ENCODE measurements at places on chromosomes 3 and 15.

DNA sequence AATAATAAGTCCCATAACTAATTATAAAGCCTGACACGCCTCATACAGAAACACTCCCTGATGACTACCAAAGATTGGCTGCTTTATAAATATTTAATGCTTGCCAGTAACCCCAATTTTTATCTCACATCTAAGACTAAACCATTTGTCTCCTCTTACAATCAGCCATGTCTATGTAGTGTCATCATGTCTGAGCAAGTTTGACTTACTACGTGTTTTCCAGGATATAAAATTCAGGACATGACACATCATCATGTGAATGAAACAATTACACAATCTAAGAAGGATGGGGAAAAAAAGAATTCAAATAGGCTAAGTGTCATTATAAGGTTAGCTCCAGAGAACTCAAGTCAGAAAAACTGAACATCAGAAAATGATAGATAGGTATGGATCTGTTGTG, 208.7 kb downstream of the MECOM start:
- no peak for DNase-seq

- DNase-seq: no peak
Measured at GRCh38 chr3:14297784-14298236, 104.6 kb upstream of the SLC6A6 start.

GRCh38 chr3:152317956-152318355, 49.2 kb downstream of the MBNL1 start:
- DNase-seq: no peak

DNA sequence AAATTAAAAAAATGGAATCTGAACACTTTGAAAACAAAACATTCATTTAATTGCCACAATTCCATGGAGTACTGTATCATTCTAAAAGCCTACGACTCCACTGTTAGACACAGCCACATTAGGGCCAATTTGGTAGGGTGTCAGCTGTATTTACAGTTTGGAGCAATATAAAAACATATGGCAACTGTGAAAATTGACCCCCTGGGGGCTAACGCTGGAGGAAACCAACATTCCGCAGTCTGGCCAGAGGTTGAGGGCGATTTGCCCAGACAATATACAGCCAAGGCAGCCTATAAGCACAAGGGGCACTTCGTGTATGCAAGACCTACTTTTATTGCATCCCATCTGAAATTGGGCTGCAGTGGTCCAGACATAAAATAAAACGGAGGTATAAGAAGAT, 476.5 kb upstream of the WNT5A start:
- DNase-seq: no peak

GRCh38 chr3:54515441-54516213, 393.3 kb downstream of the CACNA2D3 start:
- no peak for DNase-seq

DNA sequence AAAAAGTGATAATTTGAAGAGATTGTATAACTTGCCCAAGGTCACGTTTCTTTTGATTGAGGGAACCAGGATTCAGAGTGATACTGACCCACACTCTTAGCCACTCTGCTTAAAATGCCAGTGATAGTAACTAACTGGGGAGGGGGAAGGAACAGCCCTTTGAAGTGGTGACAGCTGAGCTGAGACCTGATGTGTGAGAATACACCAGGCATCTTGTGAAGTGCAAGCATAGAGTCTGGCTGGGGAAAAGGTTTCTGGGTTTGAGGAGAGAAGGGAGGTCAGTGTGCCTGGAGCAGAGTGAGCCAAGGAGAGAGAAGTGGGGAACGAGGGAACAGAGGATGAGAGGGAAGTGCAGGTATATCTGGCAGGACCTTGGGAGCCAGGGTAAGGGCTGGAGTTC, 35.4 kb upstream of the SCAANT1 start:
- no peak for DNase-seq

DNA sequence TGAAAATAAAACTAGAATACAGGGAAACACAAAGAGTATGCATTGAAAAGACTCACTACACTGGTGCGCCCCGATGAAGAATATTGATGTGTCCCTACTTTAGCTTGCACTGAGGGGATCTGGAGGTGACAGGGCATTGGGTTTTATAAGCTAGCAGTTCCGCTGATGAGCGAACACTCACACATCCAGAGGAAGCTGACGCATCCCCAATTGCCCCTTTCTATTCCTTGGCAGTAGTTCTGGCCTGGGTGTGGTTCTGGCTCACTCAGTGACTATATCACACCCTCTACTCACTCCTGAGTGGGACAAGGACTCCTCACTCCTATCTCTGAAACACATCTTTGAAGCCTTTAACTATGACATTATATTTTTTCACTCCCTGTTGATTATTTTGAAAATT, 71.0 kb downstream of the B3GNT5 start:
- no peak for DNase-seq

DNA sequence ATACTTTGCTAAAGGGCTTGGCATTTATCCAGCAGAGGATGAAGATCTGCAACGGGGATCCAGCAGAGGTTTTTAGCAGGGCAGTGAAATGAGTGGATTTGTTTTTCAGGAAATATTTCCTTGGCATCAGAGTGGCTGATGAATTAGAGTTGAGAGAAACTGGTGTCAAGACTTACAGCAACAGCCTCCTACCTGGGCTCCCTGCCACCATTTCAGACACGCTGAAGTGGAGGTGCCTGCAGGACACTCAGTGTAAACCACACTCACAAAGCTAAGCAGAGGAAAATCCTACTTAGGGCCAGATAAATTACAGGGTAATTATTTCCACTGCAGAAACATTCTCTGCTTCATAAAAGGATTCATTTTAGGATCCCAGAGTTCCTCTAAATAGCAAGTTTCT, 519.7 kb downstream of the FGF12 start:
- DNase-seq: no peak

DNA sequence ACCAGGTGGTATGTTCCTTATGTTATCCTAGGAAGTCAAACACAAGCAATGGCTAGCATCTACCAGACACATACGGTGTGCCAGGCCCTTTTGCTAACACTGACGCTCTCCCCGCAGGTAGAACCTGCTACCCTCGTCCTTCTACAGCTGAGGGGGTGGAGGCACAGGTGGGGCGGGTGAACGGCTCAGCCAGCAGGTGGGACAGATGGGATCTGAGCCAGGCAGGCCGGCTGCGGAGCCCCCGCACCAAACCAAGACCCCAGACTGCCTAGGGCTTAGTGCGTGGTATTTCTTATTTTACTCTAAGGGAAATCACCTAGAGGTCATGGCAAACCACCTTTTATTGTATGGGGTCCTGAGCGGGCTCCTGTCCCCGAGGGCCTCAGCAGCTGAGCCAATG, 53.9 kb upstream of the PCSK6 start:
- DNase-seq: no peak

- no peak for DNase-seq
Measured at GRCh38 chr3:4738737-4739274, 240.4 kb upstream of the BHLHE40 start.

DNA sequence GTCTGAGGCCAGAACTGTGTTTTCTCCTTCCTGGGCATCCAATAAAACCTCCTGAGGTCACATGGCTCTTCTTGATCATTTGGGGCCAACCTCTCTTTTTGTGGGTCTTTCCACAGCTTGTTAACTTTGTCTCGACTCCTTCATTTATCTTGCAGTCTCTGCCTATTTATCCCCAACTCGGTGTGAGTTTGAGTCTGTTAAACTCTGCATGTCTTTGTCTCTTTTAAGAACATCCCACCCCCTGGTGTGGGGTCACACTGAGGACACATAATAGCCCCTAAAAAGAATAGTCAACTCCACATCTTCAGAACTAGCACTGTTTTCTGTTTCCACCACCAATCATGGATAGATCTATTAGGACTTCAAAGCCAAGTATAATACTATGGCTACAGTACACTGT, 187.2 kb downstream of the TLE3 start:
- DNase-seq: no peak

- no peak for DNase-seq
Measured at GRCh38 chr3:115986555-115987207, 363.4 kb downstream of the GAP43 start.

GRCh38 chr3:27287052-27287451, 82.1 kb downstream of the NEK10 start:
- no peak for DNase-seq

- DNase-seq: no peak
Measured at GRCh38 chr3:171165983-171166382, 139.5 kb upstream of the SLC2A2 start.

GRCh38 chr15:61087573-61087972, 141.5 kb downstream of the RORA start:
- no peak for DNase-seq
